ENCODE measurements at places on chromosomes 16 and 17.

- no peak for DNase-seq
These were observed 10.1 kb downstream of the AFMID start for GRCh38 chr17:78197147-78197832.

GRCh38 chr16:51035110-51035498 is 116.0 kb downstream of the SALL1 start:
- DNase-seq = no peak

- DNase-seq = no peak
These were observed 6.4 kb upstream of the MILR1 start for GRCh38 chr17:64442541-64442971.

- no peak for DNase-seq
These were observed 161.0 kb downstream of the CCDC182 start for GRCh38 chr17:57584050-57584551.

DNA sequence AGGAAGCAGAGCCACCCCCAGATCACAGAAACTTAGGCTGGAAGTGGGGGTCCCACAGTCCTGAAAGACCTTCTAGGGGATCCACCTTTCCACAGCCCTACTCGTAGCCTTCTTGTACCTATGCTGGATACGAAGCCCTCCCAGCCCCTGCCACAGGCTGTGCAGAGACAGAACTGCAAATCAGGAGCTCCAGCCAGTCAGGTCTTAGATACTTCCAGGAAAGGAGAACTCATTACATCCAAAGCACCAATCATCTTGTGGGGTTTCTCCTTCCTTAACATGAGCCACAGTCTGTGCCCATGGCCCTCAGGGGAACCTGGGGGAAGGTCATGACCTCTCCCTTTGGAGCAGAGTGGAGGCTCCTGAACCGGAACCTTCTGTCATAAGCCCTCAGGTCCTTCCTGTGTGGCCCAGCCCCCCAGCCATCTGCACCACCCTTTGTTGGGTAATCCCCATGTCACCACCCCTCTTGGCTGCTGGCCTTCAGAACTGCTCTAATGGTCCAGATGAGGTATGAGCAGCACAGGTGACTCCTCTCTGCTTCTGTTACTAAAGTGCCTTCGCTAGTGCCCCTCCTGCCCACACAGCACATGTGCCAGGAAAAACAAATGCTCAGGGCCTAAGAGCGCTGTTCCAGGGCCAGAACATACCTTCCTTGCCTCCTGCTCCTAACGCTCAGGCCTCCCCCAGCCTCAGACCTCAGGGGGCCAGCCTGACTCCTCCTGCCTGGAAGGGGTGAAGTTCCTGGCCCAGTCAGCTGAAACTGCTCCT is 14.6 kb downstream of the SRCIN1 start:
- DNase-seq = no peak

DNA sequence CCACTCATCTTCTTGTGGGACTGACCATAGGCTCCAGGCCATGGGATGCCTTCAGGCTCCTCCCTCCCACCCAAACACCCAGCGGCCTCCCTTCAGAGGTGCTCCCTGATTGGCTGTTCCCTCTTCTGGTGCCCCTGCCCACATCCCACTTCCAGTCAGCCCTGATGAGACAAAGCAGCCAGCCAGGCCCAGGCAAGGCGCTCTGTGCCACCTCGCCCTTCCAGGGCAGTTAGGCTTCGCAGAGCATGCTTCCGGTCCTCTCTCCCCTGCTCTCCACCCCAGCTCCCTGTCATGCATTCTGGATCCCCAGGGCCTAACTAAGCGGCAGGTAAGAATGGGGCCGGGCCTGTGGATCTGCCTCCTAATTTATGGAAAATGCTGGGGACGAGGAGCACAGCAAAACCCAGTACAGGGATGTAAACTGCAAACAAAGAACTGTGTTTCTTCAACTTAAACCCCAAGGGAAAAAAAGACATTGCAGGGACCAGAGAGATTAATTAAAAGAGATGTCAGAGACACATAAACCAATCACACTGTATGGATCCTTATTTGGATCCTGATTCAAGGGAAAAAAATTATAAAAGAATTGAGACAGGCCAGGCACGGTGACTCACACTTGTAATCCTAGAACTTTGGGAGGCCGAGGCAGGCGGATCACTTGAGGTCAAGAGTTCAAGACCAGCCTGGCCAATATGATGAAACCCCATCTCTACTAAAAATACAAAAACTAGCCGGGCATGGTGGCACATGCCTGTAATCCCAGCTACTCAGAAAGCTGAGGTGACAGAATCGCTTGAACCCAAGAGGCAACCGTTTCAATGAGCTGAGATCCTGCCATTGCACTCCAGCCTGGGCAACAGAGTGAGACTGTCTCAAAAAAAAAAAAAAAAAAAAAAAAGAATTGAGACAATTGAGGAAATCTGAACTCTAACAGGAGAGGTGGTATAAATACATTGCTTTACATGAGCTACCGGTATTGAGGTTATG is 26.0 kb downstream of the ZDHHC7 start:
- DNase-seq = no peak

GRCh38 chr16:51579652-51580360 is 428.7 kb upstream of the SALL1 start:
- DNase-seq = no peak

GRCh38 chr16:27718201-27719105 is 168.5 kb downstream of the KATNIP start:
- DNase-seq = no peak

GRCh38 chr17:79630126-79630525 is 19.3 kb upstream of the RBFOX3 start:
- no peak for DNase-seq

GRCh38 chr16:89822188-89823086 is 5.8 kb upstream of the SPIRE2 start:
- DNase-seq = no peak

DNA sequence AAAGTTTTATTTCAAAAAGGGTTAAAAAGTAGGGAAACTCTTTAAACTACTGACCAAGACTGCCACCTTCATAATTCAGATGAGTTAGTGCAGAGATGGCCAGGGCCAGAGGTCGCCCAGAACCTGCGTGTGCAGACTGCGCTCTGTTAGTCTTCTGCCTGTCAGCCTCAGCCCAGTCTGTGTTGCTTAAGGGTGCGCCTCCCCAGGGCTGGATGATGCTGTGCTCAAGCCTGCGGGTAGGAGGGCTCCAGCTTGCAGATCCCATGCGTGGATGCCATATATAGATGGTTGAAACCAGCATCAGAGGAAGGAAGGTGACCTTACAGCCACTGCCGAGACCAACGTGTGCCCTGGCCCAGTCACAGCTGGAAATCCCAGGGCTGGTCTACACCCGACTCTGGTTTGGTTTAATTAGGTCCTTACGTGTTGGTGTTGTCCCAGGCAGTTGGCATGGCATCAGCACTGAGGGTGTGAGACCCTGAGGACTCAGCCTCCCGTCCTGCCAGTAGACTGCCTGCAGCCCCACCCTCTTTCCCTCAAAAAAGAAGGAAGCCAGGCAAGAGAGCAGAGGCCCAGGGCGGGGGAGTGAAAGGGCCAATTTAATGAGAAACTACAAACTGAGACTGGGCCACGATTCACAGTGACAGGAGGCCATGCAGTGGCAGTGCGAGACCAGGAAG is 27.7 kb downstream of the CDIP1 start:
- DNase-seq = no peak

DNA sequence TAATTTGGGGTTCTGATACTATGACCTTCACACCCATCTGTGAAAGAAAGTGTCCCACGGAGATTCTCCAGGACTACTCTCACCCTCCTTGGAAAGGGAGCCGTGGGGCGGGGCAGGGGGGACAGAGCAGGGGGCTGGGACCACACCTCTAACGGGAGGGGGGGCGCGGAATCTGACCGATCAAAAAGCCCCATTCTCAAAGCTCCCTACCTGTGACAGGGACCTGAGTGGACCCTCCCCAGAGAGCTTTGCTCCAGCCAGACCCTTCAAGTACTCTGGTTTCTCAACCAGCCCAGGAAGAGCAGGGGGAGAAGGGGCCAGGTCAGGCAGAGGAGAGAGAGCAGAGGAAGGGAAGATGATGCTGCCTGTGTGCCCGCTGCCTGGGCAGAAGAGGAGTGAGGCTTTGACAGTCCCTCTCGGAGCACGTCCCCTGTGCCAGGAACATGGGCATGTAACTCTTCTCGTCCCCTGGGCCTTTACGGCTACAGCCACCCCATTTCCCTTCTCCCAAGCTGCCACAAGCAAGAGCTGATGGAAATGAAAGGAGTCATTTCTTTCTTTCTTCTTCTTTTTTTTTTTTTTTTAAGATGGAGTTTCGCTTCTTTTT is 682 bp downstream of the XAF1 start:
- DNase-seq = no peak

GRCh38 chr16:10808850-10809249 is 9.7 kb downstream of the TVP23A start:
- no peak for DNase-seq

DNA sequence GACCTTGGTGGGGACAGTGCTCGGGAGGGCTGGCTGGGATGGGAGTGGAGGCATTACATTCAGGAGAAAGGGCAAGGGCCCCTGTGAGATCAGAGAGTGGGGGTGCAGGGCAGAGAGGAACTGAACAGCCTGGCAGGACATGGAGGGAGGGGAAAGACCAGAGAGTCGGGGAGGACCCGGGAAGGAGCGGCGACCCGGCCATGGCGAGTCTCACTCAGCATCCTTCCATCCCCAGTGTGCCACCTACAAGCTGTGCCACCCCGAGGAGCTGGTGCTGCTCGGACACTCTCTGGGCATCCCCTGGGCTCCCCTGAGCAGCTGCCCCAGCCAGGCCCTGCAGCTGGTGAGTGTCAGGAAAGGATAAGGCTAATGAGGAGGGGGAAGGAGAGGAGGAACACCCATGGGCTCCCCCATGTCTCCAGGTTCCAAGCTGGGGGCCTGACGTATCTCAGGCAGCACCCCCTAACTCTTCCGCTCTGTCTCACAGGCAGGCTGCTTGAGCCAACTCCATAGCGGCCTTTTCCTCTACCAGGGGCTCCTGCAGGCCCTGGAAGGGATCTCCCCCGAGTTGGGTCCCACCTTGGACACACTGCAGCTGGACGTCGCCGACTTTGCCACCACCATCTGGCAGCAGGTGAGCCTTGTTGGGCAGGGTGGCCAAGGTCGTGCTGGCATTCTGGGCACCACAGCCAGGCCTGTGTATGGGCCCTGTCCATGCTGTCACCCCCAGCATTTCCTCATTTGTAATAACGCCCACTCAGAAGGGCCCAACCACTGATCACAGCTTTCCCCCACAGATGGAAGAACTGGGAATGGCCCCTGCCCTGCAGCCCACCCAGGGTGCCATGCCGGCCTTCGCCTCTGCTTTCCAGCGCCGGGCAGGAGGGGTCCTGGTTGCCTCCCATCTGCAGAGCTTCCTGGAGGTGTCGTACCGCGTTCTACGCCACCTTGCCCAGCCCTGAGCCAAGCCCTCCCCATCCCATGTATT is 1.1 kb downstream of the CSF3 start:
- no peak for DNase-seq

- DNase-seq = no peak
These were observed 22.0 kb downstream of the MYO1D start for GRCh38 chr17:32854832-32855389.

DNA sequence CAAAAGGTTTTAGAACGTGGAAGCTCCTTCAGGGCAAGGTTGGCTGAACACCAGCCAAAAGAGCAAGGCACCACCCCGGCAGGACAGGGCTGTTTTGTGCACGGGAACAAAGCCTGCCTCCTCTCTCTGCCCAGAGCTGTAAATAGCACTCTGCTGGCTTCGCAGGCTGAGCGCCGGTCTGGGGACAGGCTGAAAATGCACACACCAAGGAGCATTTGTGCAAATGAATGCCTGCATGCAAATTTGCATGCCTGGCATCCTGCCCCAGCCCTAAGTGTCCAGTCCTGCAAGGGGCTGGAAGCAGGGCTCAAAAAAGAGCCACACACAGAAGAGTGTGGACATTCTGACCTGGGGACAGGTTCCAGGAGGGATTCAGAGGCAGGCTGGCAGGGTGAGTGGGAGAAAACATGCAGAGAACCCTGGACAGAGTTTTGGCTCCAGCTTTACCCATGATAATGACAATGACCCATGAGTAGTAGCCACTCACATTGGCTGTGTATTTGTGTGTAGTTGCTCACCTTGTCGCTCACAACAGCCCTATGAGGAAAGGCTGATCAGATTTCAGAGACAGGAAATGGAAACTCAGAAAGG is 11.7 kb downstream of the ABAT start:
- DNase-seq = no peak

Measured in stimulated activated CD8-positive, alpha-beta memory T cell treated with anti-CD3 and anti-CD28 coated beads, Interleukin-4, amount 100 ng/mL, for 4 hours (primary cell).